Fibroblast of the conjunctiva (primary cell): ENCODE measurements at places on chromosomes 1 and 21.

DNA sequence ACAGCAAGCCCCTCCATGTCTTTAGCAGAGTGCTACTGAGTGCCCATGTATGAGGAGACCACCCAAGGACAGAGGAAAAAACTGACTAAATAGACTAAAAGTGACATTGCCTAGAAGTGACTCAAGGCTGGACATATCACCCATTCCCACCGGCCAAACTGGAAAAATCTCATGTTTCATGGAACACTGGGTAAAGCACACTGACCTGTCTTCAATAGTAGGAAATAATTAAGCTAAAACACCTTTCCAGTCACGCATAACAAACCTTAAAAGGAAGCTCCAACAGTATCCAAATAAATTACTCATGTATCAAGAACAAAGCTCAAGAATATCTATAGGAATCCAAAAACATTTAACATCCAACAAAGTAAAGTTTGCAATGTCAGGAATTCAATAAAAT lies 120.4 kb downstream of the SNX7 start:
- DNase-seq, result no peak

DNA sequence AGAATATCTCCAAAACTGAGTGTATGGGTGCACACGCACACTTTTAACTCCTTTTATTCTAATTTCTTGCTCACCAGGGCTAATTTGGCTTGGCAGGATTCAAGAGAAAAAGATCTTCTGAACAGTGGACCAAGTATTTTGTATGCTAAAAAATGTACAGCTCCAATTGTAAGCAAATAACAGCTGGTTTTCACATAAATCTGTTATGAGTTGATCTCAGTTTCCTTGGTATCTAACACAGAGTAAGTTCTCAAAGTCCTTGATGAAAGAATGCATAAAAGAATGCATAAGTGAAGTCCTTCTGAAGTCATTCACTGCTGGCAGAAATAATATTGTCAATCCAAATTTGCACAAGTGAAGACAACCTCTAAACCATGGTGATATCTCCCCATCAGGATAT lies 213.0 kb downstream of the OMA1 start:
- DNase-seq, result no peak

DNA sequence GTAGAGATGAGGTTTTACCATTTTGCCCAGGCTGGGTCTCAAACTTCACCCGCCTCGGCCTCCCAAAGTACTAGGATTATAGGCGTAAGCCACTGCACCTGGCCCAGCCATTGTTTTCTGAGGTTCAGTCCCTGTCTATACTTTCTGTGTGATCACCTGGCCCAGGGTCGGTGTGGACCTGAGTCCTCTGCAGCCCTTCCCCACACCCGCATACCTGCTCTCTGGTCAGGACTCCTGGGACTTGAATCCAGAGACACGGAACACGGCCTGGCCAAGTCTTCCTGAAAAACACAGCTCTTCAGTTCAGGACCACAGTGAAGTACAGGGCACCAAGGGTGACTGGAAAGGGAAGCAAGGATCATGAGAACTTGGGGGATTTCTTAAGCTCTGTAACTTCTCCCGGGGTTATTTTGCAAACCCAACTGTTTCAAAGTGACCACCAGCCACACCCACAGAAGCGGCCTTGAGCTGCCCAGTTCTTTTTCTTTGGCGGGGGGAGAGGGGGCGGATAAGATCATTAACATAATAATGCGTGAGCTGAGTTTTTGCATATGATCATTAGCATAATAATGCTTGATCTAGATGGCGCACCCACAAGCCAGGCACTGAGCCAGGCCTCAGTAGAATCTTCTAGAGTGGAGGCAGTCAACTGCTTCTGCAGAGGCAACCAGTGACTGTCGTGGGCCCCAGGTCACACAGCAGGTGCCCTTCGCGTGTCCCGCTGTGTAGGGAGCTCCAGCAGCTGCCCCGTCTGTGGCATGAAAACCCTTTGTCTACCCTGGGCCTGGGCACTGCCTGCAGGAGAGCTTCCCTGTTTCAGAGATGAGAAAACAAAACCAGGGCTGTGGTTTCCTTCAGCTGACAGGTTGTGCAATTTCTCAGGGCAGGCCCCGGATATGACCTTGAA lies 1.7 kb upstream of the NADK start:
- DNase-seq, result no peak

DNA sequence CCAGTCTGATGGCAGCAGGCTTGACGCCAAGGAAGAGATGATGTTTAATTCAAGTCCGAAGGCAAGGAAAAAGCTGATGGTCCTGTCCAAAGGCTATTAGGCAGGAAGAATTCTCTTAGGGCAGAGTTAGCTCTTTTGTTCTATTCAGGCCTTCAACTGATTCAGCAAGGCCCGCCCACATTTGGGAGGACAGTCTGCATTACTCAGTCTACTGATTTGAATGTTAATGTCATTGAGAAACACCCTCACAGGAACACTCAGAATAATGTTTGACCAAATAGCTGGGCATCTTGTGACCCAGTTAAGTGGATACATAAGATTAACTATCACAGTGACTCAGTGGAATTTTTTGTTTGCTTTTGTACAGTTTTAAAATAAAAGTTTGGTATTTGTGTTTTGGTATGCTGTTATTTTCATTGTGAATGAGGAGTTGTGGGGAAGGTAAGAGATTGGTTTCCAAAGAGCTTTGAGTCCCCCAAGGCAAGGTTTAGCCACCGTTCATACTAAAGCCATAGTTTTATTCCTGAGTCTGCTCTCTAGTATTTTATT lies 1.7 kb upstream of the ZNF691 start:
- no peak for DNase-seq
